ENCODE measurements at places on chromosomes 2 and 18.

DNA sequence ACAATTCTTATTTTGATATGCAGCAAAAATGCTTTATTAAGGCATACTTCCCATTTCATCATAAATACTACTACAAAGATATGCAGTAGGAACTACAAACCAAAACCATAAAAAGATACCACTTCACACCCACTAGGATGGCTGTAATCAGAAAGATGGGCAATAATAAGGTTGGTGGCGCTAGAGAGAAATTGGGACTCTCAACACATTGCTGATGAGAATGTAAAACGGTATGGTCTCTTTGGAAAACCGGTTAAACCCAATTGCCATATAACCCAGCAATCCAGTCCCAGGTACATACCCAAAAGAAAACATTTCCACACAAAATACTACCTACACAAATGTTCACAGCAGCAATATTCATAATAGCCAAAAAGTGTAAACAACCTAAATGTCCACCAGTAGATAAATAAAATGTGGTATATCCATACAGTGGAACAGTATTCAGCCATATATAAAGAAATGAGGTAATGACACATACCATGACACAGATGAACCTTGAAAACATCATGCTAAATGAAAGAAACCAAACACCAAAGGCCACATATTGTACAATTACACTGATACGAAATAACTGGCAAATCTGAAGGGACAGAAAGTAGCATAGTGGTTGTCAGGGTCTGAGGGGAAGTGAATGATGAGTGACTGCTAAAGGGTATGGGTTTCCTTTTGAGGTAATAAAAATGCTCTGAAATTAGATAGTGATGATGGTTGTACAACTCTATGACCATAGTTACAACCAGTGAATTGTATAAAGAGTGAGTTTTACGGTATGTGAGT, 12.7 kb downstream of the SP3 start:
- DNase-seq = no peak

DNA sequence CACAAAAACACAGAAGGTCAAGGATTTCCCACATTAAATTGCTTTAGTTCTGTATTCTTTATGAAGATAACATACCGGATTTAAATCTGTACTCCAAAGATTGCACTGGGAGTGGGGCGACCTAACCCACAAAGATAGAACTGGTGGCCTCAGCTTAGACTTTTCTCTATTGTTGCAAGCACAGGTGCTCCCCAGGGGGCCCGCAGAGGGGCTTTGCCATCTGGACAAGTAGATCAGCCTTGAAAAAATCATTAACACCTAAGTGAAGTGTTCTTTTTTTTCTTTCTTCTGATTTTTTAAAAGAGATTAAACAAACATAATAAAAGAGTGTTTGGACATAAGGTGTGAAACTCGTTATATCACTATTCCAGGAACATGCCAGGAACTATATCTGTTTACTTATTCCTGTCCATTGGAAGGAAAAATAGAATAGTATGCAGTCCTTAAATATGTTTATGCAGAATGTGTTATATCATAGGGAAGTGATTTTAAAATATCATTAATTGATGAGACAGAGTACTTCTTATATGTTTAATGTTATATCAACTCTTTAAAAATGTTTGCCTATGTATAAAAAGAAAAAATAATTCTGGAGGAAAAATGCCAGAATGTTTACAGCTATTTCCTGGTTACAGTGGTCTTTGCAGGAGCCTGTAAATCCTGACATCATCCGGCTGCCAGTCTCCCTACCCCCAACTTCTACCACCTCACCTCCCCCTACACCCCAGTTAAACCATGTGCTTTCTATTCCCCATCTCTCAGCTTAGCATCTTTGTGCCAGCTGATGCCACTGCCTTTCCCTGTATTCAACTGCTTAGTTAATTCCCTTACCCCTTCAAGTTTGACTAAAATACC, 679.2 kb downstream of the CNTNAP5 start:
- DNase-seq = no peak

- no peak for DNase-seq
Observed at GRCh38 chr2:30208453-30208852, 22.9 kb upstream of the LBH start.

- DNase-seq = no peak
Observed at GRCh38 chr18:21903709-21904108, 163.1 kb downstream of the MIB1 start.

DNA sequence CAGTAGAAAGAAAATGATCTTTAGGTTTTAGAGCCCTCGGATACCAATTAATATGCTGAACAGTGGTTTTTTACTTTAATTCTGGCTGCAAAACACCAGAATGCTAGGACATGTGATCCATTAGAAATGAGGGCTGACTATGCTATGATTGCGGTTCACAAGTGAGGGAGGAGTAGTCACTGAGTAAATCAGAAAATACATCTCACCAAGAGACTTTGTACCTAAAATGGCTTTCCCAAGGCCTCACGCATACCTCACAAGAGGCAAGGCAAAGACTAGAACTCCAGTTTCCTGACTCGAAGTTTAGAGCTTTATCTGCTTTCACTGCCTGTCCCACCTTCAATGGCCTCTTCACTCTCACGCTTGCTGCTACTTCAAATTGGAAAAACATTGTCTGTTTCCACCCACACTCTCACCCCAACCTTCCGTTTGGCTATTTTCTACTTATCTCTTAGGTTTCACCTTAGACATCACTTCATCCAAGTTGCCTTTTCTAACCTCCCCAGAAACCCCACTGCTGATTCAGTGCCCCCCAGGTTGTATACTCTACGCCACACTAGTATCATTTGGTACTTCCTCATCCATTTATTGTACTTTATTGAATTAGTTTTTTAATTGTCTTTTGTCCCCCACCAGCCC, 5.1 kb upstream of the MBD2 start:
- no peak for DNase-seq

DNA sequence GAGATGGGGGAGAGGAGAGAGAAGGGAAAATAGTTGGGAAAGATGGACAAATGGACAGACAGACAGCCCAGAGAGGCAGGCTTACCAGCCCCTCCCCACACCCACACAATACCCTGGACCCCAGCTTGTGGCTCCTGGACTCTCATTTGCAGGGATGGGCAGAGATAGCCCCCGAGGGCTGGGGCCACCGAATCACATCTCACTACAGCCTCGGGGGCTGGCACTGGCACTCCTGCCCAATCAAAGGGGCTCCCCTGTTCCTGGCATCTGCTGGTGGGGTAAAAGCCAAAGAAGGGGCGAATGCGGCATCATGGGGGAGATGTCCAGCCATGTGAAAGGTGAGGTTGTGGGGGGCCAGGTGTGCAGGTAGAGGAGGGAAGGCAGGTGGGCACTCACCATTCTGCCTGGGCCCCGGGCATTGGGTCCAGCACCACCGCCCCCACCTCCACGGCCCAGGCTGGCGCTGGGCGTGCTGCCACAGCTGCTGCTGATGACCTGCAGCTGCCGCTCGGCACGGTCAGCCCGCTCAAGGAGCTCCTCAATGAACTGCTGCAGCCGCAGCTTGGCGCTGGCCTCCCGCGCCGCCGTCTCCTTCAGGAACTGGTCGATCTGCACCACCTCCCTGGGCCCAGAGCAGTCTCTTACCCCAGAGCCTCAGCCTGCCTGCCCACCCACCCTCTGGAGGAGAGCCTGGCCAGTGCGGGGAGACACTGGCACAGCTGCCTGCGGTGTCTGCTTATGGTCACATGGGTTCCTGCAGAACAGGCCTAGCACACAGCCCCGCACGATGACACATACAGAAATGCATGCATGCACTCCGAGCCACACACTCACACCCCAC, 18.0 kb downstream of the FBXO41 start:
- no peak for DNase-seq

DNA sequence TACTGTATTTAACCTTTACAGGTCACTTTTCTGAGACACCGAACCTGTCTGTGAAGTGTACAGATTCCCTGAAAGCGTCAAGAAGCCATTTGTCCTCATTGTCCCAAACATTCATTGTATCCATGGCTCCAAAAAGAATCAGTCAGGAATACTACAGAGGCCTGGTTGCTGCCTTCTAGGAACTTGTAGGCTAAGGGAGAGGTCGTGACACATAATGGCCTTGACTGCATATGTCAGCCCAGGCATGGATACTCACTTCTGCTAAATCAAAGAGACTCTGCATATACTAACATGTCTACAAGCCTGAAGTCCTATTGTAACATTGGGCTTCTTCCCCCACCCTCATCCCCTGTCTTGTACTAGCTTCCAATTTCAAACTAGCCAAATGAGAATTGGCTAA, 40.2 kb downstream of the ONECUT2 start:
- DNase-seq = no peak

DNA sequence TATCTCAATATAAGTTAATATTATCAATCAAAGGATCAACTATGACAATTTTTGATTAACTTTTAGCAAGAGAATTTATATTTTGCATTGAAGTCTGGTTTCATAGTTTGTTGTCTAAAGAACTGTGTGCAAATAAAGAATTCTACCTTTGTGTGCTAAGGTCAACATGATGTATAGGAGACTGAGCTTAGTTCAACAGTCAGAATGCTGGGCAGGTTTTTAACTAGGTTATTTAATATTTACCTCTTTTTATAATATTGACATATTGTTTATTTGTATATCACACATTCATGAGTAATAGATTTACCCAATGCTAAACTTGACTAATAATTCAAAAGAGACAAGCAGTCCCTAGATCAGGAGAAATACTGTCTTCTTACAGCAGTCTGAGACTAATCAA, 831.4 kb downstream of the DSC3 start:
- DNase-seq = no peak

DNA sequence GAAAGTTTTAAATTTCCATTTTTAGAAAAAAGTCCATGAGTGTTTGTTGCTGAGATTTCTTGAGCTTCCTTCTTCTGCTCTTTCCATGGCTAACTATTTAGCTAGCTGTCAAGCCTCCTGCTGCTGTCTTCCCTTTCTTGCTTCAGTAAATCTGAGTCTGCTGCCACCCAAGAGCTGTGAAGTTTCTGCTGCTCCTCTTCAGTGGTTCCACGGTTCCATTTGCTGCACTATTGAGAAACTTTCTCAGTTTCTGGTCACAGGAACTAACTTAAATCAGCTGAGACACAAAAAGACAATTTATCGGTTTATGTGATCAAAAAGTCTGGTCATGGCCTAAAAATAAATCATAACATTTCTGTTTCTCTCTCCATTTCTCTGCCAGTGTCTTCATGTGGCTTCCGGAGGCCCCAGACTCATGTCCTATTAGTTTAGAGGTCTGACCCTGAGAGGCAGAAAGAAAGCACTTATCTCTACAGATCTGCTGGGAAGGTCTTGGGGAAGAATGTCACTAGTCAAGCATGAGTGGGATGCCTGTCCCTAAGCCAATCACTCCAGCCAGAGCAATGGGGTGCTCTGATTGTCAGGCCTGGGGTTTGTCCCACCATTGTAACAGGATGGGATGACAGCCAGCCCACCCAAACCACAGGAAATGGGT, 73.0 kb upstream of the ARL4C start:
- DNase-seq = no peak

DNA sequence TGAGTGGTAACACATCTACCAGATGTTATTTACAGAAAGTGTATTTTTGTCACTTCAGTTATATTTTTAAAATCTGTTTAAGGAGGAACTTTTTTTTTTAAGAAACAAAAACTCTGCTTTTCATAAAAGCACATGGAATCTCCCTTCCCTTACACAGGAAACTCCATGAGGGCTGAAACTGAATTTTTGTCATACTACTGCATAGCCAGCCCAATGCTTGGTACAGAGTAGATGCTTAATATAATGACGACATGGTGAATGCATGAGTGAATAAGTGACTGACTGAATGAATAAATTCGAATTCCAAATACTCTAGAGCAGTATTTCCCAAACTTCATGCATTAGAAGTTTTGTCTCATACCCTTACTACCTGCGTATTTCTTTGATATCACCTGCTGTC, 86.5 kb downstream of the ROCK2 start:
- DNase-seq = no peak

DNA sequence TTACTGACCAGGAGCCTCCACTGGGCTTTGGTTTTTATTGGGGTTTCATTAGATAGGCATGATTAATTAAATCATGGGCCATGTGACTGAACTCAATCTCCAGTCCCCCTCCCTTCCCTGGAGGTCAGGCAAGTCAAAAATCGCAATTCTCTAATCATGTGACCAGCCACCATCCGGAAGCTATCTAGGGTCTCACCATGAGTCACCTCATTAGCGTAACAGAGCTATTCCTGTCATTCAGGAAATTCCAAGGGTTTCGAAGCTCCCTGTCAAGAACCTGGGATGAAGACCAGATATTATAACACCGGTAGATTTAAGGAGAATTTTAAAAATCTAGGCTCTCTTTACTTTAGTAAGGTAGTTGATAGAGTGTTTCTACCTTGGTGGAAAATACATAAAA, 180.3 kb upstream of the TCF4 start:
- DNase-seq = no peak

DNA sequence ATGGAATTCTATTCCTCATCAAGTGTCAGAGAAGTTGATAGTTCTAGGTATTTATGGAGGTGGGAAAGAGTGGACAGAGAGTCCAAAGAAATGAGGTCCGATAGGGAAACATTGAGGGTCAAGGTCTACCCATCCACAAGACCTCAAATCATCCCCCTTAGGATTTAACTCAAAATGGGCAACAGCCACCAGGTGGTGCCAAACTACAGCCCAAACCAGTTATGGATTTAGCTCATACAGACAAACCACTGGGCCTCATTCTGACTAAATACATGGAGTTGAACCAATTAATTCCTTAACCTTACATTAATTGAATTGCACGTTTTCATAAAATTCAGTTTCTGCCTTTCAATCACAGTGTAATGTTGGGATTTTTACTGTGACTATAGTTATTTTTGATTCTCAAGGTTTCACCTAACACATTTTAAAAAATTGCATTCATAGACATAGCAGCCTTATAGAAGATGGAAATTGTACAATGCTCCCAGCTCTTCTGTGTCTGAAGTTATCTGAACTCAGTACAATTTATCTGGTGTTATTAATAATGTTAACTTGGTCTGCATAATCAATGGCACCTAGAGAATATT, 98.2 kb upstream of the HNMT start:
- DNase-seq = peak; percentile 2

DNA sequence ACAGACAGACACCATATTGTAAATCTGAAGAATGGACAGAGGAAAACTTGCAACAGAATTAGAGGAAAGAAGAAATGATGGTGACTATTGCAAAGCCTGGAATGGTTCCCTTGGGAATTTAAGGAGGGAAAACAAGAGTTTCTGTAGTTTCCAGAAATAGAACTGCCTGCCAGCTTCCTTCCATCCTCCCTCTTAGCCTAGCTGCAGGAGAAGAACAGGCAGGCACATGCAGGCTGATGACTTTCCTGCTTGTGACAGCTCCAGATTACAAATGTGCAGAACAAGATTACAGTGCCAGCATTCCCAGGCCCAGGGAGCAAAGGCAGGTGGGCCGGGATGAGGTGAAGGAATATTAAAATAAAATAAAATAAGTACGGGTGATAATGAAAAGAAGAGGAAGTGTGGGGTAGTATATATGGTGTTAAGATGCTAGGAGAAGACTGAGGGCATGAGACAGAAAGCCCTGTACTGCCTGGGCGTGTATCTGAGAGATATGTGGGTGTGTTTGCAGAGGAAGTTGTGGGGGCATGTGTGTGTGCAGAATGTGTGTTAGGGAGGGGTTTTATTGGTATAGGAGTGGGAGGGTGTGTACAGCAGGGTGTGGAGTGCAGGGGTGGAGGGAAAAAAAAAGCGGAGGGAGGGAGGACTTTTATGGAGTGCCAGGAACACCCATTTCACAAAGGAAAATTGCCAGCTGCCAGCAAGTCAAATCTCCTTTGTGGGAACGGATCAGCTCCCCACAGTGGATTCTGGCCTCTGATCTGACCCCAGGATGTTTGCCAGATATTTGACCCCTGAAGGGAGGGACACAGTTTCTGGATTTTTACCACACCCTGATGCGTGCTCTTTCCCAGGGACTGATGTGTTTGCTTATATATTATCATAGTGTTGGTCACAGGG, 43.9 kb upstream of the NEMP2 start:
- DNase-seq = no peak
